ENCODE measurements at places on chromosomes 4 and X. TPM values are rescaled to one million over a fixed set of nuclear protein-coding genes. Genes with fewer than 3 reads are reported as not detected.

The PABPC4L gene
- total RNA-seq, result 3.7 TPM

DNA sequence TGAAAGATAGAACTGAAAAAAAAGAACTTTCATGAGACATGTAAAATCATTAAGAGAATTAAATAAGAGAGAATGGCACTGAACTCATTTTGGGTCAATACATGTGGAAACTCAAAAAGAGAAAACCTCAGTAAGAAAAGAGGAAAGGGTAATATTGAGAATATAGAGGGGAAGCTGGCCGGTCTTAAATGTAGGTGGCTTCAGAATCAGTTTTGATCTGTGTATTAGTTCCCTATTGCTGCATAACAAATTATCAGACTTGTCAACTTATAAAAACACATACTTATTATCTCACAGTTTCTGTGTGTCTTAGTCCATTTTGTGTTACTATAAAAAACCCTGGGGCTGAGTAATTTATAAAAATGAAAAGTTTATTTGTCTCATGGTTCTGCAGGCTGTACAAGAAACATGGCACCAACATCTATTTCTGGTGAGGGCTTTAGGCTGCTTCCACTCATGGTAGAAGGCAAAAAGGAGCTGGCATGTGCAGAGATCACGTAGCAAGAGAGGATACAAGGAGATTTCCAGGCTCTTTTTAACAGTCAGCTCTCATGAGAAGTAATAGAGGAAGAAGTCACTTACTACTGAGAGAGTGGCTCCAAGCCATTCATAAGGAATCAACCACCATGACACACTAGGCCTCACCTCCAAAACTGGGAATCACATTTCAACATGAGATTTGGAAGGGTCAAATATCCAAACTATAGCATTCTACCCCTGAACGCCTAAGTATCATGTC is 29.6 kb downstream of the SATL1 start:
- H3K27me3 ChIP-seq, result no peaks in the 10 kb centered on the region
- no peak for DNase-seq
- no peak overlapping the region for H3K27ac ChIP-seq
- no peak overlapping the region for H3K4me3 ChIP-seq
- H3K36me3 ChIP-seq, result no peaks in the 10 kb centered on the region

GRCh38 chrX:93673869-93674271 is at the start of gene FAM133A:
Gene FAM133A (plus strand): TSS chrX:93674206. CDS start chrX:93709420, 35,214 bp downstream.
- H3K27me3 ChIP-seq, result no peaks in the 10 kb centered on the region
- DNase-seq, result no peak
- H3K4me3 ChIP-seq, result peak within 1 kb of the TSS; percentile 54
- peak within 1 kb of the TSS; percentile 59 for H3K27ac ChIP-seq
- H3K36me3 ChIP-seq, result no peaks in the 10 kb centered on the region
- peaks cover 4% of the 10 kb centered on the region for H3K4me1 ChIP-seq

- DNase-seq, result no peak
- no peak overlapping the region for H3K4me3 ChIP-seq
- H3K4me1 ChIP-seq, result no peaks in the 10 kb centered on the region
- no peaks in the 10 kb centered on the region for H3K36me3 ChIP-seq
- H3K27ac ChIP-seq, result no peak overlapping the region
- H3K27me3 ChIP-seq, result no peaks in the 10 kb centered on the region
Measured at GRCh38 chr4:59612235-59612634, 1587.9 kb upstream of the ADGRL3 start.

- H3K4me3 ChIP-seq, result no peak overlapping the region
- peak overlapping the region; percentile 65 for H3K27ac ChIP-seq
- H3K36me3 ChIP-seq, result no peaks in the 10 kb centered on the region
- no peaks in the 10 kb centered on the region for H3K27me3 ChIP-seq
Measured at GRCh38 chr4:128517739-128518510, 230.3 kb upstream of the PGRMC2 start.

DNA sequence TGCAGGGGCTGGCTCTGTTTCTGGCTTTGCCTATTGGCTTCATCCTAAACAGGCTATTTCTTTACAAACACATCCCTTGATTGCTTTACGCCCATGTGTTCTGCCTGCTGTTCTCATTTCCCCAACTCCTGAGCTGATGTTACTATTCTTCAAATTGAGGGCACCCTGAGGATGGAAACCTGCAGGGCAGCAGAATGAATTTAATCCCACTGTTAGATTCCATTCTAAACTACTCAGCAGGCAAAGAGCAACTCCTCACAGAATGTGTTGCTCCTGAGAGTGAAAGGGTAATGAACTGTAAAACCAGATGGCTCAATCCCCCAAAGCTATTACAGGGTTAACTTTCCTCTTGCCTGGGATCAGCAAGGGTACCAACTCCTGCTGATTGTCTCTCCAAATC is 75.7 kb downstream of the ANKRD50 start:
- H3K36me3 ChIP-seq, result no peaks in the 10 kb centered on the region
- no peaks in the 10 kb centered on the region for H3K27me3 ChIP-seq
- peaks cover 3% of the 10 kb centered on the region for H3K4me1 ChIP-seq
- no peak for DNase-seq

DNA sequence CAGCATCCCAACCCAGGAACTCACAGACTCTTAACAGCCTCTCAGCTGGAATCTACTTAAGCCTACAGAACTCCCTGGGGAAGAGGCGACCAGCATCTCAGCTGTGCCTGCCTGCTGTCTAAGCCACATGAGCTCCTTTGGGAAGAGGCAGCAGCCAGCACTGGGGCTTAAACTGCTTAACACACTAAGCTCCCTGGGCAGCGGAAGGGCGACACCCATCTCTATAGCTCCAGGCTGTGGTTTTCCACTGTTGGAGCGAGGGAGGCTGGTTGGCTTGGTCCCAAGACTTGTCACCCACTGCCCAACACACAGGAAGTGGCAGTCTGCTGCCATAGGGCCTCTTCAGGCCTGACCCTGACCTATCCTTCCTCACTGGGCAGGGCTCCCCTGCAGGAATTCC is 1544.1 kb upstream of the ADGRL3 start:
- no peaks in the 10 kb centered on the region for H3K4me1 ChIP-seq
- no peak overlapping the region for H3K4me3 ChIP-seq
- no peaks in the 10 kb centered on the region for H3K27me3 ChIP-seq
- no peak for DNase-seq

GRCh38 chrX:109749207-109749606 is 16.1 kb upstream of the ACSL4 start:
- no peak for DNase-seq
- no peak overlapping the region for H3K4me3 ChIP-seq
- no peaks in the 10 kb centered on the region for H3K36me3 ChIP-seq
- H3K27ac ChIP-seq, result no peak overlapping the region
- H3K4me1 ChIP-seq, result no peaks in the 10 kb centered on the region
- no peaks in the 10 kb centered on the region for H3K27me3 ChIP-seq

DNA sequence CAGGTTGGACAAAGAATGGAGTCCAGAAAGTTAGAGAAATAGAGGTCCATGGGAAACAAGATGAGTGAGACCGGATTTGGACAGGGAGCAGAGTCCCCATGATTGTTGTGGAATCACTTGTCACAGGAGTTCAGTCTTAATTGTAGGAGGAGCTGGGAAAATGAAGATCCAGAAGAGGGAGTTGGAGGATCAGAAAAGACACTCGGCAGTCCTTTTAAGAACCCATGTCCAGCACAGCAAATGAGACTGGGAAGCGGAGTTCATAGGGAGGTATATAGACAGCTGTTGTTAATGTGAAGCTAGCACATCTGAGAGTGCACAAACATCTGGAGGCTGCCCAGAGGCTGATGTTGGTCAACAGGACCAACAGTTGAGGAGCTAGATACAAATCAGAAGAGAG is 111.4 kb upstream of the RXFP1 start:
- DNase-seq, result no peak
- H3K27me3 ChIP-seq, result no peaks in the 10 kb centered on the region
- H3K36me3 ChIP-seq, result no peaks in the 10 kb centered on the region
- no peaks in the 10 kb centered on the region for H3K4me1 ChIP-seq
- H3K27ac ChIP-seq, result no peak overlapping the region

Data from vagina (tissue), 2 donors.